NCI-H1105 (cell line): ENCODE measurements at places on chromosomes 5 and 9.

DNA sequence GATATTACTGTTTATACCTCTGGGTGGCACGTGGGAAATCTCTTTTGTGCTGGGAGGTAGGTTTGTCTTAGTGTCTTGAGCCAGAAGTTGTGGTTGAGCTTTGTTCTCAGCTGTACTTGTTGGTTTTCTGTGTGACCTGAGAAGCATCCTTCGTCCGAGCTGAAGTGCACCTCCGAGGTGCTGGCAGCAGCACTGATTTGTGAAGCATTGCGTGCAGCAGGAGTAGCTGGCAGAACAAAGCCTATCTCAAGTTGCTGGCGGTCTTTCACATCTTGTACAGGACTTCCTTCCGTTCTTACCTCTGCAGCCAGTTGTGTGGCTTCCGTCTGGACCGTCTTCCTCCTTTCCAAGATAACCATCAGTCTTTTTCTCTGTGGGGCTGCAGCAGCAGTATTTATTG, 4.3 kb downstream of the PRRC2B start:
- DNase-seq: no peak

DNA sequence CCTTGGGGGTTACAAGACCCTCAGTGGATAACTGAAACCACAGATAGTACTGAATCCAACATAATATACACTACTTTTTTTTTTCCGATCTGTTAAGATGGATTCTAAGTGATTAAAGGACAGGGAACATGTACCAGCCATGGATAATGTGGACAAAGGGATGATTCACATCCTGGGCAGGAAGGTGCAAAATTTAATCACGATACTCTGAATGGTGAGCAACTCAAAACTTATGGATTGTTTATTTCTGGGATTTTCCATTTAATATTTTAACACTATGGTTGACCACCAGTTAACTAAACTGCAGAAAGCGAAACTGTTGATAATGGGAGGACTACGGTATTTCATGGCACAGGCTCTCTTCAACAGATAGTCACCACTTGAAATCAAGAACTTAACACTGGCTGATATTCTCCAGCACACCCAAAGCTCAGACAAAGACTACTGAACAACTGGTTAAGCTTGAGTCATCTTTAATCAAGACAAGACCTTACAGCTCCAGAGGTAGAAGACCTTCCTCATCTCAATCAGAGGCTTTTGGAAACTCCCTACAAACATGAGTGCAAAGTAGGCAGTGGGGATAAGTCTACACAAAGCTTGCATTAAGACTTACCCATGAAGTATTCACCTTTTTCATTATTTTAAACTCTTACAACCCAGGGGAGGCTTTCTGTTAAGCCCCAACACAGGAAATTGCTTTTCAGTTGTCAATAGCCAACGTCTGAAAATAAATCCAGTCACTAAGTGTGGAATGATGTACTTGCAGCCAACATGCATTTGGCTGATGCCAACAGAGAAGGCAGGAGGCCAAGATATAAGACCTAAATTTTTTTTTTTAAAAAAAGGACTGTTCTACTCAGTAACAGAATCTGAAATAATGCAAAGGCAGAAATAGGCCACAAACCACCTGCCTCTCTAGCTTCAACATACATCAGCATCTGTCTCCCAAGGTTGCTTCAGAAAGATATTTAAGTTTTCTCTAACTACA, 78.7 kb downstream of the ELAVL2 start:
- DNase-seq: no peak

GRCh38 chr5:17277907-17278306, 60.5 kb downstream of the BASP1 start:
- no peak for DNase-seq

DNA sequence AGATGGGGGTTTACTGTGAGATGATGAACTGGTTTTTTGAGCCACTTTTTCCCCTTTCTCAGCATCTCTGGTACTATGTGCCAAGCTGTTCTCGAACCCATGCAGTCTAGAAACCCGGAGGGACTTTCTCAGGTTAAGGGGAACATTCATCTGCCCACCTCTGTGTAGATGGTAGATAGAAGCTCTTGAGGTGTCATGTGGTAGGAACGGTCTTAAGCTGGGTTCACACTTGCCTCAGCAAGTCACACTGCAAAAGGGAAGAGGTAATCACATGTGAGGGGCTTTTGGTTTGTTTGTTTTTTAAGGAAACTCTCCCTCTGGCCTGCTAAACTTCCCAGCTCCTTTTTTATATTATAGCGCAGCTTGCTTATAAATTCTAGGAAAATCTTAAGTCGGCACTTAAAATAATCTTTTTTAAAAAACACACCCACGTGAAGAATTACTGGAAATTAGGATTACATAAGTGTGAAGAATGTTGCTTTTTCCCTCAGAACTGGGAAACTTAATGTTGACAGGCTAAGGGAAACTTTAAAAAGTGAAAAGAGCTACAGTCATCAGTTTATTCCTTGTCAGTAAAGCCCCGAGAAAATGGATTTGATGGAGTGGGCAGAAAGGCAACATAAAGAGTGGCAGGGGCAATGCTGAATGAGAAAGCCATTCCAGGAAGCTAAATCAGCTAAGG, 430.3 kb downstream of the ARHGEF28 start:
- no peak for DNase-seq

DNA sequence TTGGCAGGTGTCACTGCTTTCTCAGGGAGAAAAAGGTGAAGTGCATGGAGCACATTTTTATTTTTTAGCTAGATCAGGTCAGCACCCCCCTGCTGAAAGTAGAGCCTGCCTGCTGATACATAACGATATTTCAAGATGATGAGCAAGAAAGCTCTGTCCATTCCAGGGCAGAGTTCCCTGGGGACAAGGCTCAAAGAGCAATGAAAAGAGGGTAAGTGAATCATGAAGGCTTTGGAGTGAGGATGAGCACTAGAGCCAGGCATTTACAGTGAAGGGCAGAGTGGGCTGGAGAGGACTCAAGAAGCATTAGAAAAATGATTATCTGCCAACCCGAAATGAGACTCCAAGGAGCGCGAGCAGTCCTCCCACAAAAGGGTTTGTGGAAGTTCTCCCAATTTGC, 345.7 kb downstream of the TLE4 start:
- DNase-seq: no peak
